ENCODE measurements at places on chromosomes 2 and 18.

DNA sequence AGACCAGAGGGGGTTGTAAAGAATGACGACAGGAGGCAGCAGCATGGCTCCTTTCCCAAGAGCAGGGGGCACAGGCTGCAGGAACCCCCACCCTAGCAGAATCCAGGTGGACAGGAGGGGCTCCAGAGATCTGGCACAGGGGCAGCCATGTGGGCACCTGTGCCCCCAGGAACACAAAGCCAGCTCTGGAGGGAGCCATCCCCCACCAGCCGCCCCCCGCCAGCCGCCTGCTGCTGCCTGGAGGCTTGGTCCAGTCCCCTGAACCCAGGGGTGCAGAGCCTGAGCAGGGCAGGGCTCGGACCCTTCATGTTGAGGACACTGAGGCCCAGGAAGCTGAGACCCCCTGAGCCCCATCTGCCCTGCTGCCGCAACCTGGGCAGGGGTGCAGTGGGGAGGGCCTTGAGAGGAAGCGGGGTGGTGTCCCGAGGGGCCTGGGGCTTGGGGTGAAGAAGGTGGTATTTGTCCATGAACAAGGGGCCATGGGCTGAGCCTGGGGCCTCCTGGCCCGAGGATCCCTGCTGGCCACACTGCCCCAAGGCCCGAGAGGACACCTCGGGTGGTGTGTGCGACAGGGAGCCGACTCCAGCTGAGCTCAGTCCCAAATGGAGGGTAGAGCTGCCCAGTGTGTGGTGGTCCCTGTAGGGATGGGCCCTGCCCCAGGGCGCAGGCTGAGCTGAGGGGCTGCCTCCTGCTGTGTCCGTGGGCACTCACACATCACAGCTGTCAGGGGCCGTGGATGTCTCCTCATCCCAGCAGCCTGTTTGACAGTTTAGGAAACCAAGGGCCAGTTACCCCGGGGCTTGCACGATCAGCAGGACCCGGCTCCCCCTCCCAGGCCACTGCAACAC, 39.8 kb upstream of the SNED1 start:
- no peak for DNase-seq

DNA sequence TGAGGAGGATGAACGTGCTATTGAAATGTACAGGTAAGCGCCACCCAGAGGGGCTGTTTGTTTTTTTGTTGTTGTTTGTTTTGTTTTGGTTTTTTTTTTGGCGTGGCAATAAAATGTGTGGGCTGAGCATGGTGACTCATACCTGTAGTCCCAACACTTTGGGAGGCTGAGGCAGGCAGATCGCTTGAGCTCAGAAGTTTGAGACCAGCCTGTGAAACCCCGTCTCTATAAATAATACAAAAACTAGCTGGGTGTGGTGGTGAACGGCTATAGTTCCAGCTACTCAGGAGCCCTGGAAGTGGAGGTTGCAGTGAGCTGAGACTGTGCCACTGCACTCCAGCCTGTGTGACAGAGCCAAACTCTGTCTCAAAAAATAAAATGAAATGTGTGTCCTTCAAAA, 6.2 kb downstream of the PDCL3 start:
- DNase-seq, result no peak

DNA sequence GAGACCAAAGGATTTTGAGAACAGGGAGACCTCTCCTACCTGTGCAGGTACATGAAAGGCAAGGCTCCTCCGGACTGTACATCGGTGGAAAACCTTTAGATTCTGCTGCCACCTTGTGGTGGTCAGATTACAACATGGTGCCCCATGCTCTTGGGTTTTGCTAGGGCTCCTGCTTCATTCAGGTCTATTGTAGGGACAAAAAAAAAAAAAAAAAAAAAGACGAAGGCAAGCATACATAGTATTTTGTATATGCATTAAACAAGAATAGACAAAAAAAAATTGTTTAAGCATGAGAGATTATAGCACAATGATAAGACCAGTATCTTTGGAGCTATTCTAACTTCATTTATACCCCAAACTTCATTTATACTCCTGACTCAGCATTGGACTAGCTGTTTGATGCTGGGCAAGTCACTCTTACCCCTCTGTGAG, 27.4 kb upstream of the SPR start:
- peak; percentile 70 for DNase-seq

- DNase-seq, result no peak
Measured at GRCh38 chr18:22367303-22367702, 50.4 kb downstream of the CTAGE1 start.

DNA sequence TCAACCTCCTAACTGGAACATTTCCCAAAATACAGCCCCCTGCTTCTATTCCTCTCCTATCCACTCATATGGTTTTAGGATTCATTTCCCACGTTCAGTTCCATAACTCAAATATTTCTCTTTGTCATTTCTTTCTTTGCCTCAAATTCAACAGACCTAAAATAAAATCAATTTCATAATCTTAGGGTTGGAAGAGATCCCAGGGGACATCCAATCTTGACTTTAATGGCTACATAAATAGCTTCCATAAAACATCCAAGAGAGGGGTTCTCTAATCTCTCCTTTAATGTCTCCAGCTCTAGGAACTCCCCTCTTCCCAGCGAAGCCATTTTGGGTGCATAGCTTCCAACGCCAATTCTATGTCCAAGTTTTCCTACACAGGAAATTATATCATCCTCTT, 33.8 kb downstream of the RBKS start:
- no peak for DNase-seq

DNA sequence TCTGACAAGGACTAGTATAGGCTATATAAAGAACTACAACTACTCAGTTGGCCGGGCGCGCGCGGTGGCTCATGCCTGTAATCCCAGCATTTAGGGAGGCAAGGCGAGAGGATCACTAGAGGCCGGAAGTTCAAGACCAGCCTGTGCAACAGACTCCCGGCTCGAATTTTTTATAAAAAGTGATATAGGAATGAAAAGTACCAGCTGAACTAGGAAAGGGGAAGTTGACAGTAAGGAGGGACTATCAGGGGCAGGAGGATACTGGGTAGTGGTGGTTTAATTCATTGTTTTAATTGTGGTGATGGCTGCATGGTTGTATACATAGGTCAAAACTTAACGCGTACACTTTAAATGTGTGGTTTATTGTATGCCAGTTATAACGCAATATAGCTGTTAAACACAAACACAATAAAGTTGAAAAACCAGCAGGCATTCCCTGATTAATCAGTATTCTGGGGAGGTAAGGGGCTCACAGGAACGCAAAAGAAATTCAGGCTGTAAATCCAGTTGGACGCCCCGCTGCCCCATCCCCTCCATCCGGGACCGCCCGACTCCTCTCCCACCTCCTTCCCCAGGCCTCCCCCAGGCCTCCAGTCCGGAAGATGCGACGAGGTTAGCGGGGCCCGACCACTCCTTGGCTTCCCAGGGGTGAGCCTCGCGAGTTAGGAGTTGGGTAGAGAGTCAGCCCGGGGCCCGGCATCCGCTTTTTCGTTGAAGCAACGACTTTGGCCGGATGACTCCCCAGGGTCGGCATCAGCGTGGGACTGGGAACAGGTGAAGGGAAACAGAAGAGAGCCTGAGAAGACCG, 746 bp upstream of the POLR1B start:
- no peak for DNase-seq

GRCh38 chr2:190563109-190563508, 28.6 kb upstream of the NEMP2 start:
- no peak for DNase-seq

DNA sequence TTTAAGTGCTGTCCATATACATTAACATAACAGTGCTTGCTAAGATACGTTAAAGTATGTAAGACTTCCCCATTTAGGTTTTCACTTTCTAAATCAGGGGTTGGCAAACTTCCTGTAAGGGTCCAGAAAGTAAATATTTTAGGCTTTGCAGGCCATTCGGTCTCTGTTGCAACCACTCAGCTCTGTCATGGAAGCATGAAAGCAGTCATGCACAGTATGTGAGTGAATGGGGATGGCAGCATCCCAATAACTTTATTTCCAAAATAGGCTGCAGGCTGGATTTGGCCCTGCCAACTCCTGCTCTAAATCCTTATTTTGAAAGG, 128.7 kb downstream of the PLA2R1 start:
- no peak for DNase-seq

DNA sequence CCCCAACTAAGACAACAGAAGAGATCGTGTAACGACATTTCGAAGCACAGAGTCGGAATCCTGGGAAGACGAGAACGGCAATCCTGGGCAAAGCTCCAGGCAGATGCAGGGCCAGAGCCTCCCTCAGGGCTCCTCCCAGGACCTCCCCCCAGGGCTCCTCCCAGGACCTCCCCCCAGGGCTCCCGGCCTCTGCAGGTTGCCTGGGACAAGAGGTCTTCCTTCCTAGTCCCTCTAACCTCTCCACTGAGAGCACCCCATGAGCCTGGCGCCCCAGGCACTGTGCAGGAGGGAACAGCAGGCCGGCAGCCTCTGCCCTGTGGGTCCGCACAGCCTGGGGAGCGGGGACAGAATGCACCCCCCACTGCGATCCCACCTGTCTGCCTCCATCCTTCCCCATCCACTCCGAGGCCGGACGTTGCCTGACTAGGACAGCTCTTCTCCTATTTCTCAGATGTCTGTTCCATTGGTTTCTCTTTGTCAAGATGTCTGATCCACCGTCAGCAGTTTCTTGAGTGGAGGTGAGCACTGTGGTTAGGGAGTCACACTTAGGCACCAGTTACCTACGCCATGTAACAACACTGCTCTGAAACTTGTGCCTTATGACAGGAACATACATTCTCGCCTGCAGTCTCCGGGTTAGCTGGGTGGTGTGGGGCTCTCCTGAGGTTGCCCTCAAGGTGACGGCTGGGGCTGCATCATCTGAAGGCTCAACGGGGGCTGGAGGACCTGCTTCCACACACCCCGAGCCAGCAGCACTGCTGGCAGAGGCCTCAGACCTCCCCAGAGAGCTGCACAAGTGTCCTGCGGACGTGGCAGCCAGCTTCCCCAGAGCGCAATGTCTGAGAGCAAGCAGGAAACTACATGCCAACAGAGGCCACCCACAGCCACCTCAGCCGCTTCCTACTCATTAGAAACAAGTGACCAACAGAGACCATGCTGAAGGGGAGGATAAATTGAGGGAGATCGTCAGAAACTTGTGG, 28.9 kb downstream of the ADI1 start:
- DNase-seq, result no peak
